ENCODE measurements at places on chromosomes 7 and 10. TPM values are rescaled to one million over a fixed set of nuclear protein-coding genes. Genes with fewer than 3 reads are reported as not detected.

GRCh38 chr7:83559887-83560286, 89.1 kb downstream of the SEMA3E start:
- DNase-seq: no peak

- no peak for DNase-seq
These were observed 147.0 kb downstream of the WDR37 start for GRCh38 chr10:1203216-1203615.

DNA sequence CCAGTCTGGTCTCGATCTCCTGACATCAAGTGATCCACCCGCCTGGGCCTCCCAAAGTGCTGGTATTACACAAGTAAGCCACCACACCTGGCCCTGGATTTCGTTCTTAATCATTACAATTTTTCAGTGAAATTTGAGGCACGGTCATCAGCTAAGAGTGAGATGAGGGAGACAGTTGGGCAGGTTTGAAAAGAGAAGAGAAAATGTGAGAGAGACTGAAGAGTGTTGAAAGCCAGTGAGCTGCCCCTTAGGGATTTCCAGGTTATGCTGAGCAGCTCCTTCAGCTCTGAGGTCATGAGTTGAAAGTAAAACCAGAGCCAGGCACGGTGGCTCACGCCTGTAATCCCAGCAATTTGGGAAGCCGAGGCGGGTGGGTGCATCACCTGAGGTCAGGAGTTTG, 5.9 kb upstream of the UPF2 start:
- DNase-seq: no peak

GRCh38 chr10:116633216-116633600, 12.5 kb downstream of the PNLIPRP2 start:
- DNase-seq: no peak

Gene TDRD1
- 0.50 TPM for polyA plus RNA-seq

Gene NUTM2B
- polyA plus RNA-seq: 1.7 TPM

DNA sequence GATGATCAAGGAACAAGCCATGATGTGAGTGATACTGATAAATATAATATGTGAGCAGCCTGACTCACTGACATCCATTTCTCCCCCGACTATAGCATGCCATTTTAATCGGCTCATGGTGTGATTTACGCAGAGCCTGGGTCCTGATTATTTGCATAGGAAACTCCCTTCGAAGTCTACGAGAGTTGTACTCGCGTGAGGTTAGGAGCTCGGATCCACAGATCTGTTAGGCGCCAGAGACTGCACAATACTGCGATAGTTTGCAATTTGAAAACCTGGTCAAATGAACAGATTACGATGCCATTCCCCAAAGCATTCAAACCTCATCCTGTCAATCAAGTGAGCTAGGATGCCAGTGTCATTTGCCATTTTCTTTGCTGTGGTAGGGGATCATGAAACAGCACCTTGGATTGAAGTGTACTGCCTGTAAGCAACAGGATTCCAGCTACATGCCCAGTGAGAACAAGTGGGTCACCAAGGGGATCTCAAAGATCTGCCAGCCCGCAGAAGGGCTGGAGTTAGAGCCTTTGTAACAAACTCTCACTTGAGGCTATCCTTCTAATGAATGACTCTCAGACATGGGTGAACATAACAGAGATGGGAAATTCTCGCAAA, 158.3 kb downstream of the FRMD4A start:
- no peak for DNase-seq

DNA sequence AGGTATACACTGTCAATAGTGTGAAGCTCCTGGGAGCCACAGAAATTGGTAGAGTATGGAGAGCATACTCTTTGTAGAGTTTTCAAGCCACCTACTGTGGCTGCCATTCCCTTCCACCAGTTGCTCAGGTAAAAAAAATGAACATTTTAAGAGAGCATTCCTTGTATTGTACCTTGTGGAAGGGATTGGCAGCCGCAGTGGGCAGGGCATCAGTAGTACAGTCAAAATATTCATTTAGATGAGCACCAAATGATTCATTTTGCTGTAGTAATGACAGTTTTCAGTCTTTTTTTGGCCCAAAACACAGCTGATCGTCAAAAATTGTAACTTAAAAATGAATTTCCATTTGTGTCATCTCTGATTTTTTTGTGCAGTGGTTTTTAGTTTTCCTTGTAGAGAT, 304.9 kb downstream of the ATRNL1 start:
- DNase-seq: no peak

- no peak for DNase-seq
These were observed 23.9 kb upstream of the TMEM273 start for GRCh38 chr10:49212076-49212475.

GRCh38 chr10:75137533-75138438, 26.3 kb downstream of the SAMD8 start:
- DNase-seq: no peak

DNA sequence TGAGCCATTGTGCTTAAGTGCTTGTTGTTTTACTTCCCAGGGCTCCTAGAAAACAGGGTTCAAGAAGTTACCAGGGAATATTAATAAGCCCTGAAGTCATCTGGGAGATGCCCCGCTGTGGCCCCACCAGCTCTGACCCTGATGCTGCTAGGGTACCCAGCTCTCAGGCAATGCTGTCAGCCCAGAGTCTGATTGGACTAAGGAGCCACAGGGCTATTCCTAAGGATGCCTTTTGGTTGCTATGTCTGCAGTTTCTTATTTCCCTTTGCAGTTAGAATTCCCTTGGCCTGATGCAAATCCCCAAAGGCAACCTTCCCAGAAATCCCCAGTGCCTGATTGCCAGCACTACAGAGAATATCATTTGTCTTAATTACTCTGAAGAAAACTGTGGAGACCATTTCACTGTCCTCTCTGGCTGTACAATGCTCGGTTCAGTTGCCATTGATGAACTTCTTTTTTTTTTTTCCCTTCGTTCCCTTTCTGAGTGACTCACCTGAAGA, 236.7 kb upstream of the KMT2E start:
- no peak for DNase-seq
